Esophagus squamous epithelium (tissue), 5 donors: ENCODE measurements at places on chromosomes 5 and 9.

- no peak for DNase-seq
Measured at GRCh38 chr9:26727471-26727870, 165.1 kb downstream of the CAAP1 start.

- DNase-seq = no peak
Measured at GRCh38 chr5:90402521-90403255, 6.9 kb downstream of the CETN3 start.

DNA sequence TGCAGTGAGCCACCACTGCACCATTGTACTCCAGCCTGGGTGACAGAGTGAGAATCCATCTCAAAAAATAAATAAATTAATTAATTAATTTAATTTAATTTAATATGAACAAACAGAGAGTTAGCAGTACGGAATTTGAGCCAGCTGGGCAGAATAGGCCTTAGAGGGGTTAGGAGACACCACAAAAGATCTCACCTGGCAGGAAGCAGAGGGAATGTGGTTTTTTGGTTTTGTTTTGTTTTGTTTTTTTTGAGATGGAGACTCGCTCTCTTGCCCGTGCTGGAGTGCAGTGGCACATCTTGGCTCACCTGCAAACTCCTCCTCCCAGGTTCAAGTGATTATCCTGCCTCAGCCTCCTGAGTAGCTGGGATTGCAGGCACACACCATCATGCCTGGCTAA, 31.8 kb upstream of the PWWP2A start:
- no peak for DNase-seq

GRCh38 chr9:77010527-77010926, 8.9 kb upstream of the FOXB2 start:
- DNase-seq = no peak

DNA sequence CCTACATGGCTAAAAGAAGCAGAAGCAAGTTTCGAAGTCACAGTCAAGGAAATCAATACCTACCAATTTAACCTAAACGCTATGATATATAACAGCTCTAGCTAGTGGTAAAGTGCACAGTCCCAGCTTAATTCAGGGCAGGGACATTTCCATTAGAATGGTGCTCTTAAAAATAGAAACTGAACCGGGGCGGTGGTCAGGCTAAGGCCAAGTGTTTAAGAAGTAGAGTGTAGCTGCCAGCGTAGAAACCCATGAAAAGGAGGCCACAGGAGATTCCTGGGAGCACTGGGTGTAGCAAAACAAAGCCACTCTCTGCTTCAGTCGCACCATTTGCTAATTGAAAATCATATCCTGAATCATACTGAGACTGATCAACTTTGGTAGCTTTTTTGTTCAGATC, 28.8 kb downstream of the PPIC start:
- no peak for DNase-seq
